ENCODE measurements at places on chromosomes 5 and 9. TPM values are rescaled to one million over a fixed set of nuclear protein-coding genes. Genes with fewer than 3 reads are reported as not detected.

SLC34A1 gene
- 0.10 TPM for total RNA-seq

C5 gene
- 1.4 TPM for total RNA-seq

DNA sequence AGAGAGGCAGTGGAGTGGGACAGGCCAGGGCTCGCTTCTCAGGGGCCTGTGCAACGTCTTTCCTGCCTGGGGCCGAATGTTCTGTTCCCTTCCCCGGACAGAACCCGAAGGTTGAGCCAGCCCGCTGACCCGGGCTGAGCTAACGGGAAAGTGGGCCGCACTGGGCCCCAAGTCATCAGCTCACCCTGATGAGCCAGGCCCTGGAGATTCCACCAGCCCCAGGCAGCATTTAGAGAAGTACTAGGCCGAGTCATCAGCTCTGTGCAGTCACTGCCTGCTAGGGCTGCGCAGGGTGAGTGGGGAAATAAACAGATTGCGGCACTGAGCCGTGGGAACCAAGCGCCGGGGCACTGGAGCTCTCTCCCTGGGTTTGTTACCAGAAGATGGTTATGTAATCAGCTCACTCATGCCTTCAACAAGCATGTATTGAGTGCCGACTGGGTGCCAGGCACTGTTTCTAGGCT, 29.1 kb upstream of the DUSP1 start:
- DNase-seq, result no peak
- H3K27me3 ChIP-seq, result no peaks in the 10 kb centered on the region
- H3K27ac ChIP-seq, result no peak overlapping the region

GRCh38 chr5:68680366-68680765, 413.4 kb upstream of the SLC30A5 start:
- H3K36me3 ChIP-seq, result no peaks in the 10 kb centered on the region
- no peak overlapping the region for H3K27ac ChIP-seq
- DNase-seq, result no peak
- H3K27me3 ChIP-seq, result no peaks in the 10 kb centered on the region

DNA sequence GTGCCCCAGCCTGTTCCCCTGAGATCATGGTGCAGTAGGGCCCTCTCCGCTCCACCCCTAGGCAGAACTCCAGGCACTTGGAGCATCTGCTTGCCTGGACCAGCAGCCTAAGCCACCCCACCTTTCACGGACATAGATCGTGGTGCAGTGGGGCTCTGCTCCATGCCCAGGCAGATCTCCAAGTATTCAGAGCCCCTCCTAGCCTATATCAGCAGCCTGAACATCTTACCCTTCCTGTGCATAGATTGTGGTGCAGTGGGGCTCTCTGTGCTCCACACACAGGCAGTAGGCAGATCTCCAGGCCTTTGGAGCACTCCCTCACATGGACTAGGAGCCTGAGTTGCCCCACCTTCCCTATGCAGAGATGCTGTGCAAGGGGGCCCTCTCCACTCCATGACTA, 103.0 kb downstream of the GLIS3 start:
- no peaks in the 10 kb centered on the region for H3K4me1 ChIP-seq
- no peaks in the 10 kb centered on the region for H3K36me3 ChIP-seq
- no peaks in the 10 kb centered on the region for H3K27me3 ChIP-seq
- H3K27ac ChIP-seq, result no peak overlapping the region
- H3K4me3 ChIP-seq, result no peak overlapping the region
